Nephron progenitor cell (in vitro differentiated cells): ENCODE measurements at places on chromosomes 6 and 20.

DNA sequence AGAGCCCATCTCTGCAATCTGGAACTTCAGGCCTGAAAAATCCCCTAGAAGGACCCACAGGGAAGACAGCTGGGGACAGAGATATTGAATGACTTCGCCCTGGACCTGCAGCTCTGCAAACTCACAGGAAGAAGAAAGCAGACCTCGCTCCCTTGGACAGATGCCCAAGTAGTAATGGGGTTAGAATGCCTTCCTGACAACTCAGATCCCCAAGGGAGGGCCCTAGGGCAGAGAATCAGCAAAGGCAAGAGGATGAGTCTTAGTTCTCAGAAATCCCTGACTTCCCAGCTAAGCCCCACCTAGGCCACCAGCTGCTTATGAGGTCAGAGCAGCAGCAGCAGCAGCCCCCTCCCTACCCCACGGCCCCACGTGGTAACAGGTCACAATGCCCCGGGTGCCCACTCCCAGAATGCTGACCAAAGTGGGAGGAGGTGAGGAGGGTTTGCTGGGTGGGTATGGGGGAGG, at the start of gene C20orf141:
Gene C20orf141 (plus strand): TSS at position 401 of the 465 bp plus-strand sequence. CDS start 198 bp downstream, outside the sequence.
- peaks cover 23% of the 10 kb centered on the region for H3K4me1 ChIP-seq
- DNase-seq = no peak
- peaks cover 33% of the 10 kb centered on the region for H3K27me3 ChIP-seq

- no peak within 1 kb of the TSS for H3K27ac ChIP-seq
- peaks cover 26% of the 10 kb centered on the region for H3K4me1 ChIP-seq
Observed at GRCh38 chr6:1311400-1312202, at the start of gene FOXQ1. Gene FOXQ1, plus strand, starts transcription at chr6:1312098. Its CDS starts 607 bp downstream, at chr6:1312705.

DNA sequence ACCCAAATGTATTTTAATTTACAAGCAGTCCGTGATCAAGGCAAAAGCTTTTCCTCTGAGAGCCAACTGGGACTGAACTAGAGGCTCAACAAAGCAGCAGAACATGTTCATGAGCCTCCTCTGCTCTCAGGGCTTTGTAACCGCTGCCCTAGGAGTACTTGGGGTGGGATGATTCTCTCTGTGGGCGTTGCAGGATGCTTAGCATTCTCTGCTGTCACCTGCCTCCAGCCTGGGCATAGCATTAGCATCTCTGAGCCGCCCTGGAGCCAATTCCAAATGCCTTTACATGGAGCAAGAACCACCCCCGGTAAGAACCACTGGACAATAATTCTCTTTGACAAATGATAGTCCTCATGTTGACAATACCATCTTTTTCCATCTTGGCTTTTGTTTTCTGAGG, 237.6 kb upstream of the CDH4 start:
- H3K27ac ChIP-seq = no peak overlapping the region
- DNase-seq = no peak
- H3K4me3 ChIP-seq = no peak overlapping the region
- no peaks in the 10 kb centered on the region for H3K36me3 ChIP-seq

DNA sequence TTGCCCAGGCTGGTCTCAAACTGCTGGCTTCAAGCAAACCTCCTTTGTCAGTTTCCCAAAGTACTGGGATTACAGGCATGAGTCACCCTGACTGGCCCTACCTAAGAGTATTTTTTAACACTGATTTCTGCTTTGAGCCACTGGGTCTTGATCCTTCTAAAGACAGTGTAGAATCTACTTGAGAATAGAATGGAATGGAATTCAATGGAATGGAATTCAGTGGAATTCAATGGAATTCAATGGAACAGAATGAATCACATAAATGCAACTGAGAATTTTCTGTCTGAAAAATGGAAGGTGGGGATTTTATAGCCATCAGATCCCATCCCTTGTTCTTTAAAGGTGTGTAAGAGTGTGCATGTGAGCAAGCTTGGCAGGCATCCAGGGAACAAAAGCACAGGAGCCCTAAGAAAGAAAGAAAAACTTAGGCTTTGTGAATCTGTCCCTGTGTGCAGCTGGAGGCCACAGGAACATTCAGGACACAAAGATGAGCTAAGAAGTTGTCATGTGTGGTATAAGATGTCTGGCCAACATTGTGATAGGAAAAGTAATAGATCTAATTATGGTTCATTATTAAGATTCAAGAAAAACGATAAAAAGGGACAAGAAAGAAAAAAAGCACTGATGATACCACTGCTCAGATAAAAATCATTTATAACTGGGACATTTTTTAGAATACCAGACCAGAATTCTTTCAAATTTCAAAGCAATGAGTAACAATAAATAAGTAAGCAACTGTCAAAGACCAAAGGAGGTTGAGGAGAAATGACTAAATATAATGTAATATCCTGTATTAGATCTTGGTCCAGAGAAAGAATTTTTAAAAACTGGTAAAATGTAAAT, 681.0 kb upstream of the GJE1 start:
- H3K27me3 ChIP-seq = peaks cover 3% of the 10 kb centered on the region
- H3K4me3 ChIP-seq = no peak overlapping the region
- no peak for DNase-seq
- no peaks in the 10 kb centered on the region for H3K4me1 ChIP-seq

DNA sequence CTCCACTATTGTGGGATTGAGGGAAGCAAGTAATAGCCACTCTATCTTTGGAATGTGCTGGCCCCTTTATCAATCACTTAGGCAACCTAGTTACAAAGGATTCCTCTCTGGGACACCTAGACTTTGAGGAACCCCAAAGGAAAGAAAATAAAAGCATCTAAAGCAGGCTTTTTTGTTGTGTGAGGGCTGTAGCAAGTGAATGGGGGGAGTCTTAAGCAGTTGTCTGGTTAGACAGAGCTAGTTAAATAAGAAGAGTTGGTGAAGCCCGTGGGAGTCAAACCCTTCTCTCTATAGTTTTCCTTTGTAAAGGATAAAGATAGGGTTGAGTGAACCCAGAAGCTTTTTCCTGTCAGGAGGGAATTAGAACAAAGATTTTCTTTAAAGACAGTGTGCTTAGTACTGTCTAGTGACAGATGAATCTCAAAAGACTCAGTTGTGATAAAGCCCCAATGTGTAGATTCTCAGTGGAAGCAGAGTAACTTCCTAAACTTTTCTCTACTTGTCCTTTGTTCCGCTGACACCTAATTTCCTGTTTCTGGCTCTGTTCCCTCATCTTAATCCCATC, 63.3 kb downstream of the HDGFL1 start:
- no peaks in the 10 kb centered on the region for H3K27me3 ChIP-seq
- H3K4me3 ChIP-seq = no peak overlapping the region
- peaks cover 51% of the 10 kb centered on the region for H3K4me1 ChIP-seq
- peaks cover 5% of the 10 kb centered on the region for H3K36me3 ChIP-seq
- no peak for DNase-seq
- H3K27ac ChIP-seq = peak overlapping the region; percentile 60

GRCh38 chr6:167684276-167685104, 142.2 kb upstream of the AFDN start:
- no peaks in the 10 kb centered on the region for H3K36me3 ChIP-seq
- no peak for DNase-seq
- H3K27me3 ChIP-seq = peaks cover 44% of the 10 kb centered on the region
- H3K27ac ChIP-seq = no peak overlapping the region
- H3K4me3 ChIP-seq = no peak overlapping the region
- H3K4me1 ChIP-seq = peaks cover 72% of the 10 kb centered on the region

GRCh38 chr6:115573861-115574260, 486.8 kb downstream of the FRK start:
- H3K4me3 ChIP-seq = no peak overlapping the region
- H3K27me3 ChIP-seq = no peaks in the 10 kb centered on the region
- peaks cover 4% of the 10 kb centered on the region for H3K4me1 ChIP-seq
- no peaks in the 10 kb centered on the region for H3K36me3 ChIP-seq

- peaks cover 72% of the 10 kb centered on the region for H3K27me3 ChIP-seq
- peak; percentile 71 for DNase-seq
- H3K36me3 ChIP-seq = no peaks in the 10 kb centered on the region
- H3K27ac ChIP-seq = no peak within 1 kb of the TSS
Observed at GRCh38 chr20:6122873-6123648, at the start of gene FERMT1. Gene FERMT1, minus strand, starts transcription at chr20:6123030. Its CDS starts 3,476 bp downstream, at chr20:6119554.

GRCh38 chr6:14046476-14047068, 71.0 kb upstream of the CD83 start:
- no peak overlapping the region for H3K4me3 ChIP-seq
- no peaks in the 10 kb centered on the region for H3K36me3 ChIP-seq
- no peak overlapping the region for H3K27ac ChIP-seq
- H3K4me1 ChIP-seq = peaks cover 6% of the 10 kb centered on the region
- DNase-seq = peak; percentile 44
- peaks cover 16% of the 10 kb centered on the region for H3K27me3 ChIP-seq
